ENCODE measurements at places on chromosomes 11 and 22.

DNA sequence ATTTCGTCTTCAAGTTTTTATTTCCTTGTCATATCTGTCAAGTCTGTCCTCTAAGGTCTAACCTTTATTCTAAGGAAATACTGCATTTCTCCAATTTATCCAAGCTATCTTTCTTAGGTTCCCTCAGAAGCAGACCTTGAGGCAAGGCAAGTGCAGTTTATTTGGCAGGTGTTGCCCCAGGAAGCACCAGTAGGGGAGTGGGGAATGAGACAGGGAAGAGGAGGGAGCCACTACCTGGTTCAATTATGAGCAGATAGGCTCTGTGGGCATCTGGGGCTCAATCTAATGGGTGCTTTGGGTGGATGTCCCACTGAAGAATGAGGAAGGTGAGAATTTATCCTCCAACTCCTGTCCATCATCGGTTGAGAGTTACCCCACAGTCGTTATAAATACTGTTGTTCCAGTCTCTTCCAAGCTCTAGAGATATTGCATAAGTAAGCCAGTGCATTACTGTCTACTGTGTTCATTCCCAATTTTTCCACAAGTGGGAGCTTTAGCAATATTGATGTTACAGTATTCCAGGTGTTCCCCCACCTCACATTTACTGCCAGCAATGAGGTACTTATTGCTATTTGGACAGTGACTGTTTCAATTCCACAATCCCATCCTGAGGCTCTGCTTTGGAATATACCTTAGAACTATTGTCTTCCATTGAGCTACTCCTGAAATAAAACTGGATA, 154.9 kb upstream of the CEP126 start:
- DNase-seq, result no peak

- DNase-seq, result no peak
These were observed 50.2 kb upstream of the CCDC34 start for GRCh38 chr11:27413218-27413617.

DNA sequence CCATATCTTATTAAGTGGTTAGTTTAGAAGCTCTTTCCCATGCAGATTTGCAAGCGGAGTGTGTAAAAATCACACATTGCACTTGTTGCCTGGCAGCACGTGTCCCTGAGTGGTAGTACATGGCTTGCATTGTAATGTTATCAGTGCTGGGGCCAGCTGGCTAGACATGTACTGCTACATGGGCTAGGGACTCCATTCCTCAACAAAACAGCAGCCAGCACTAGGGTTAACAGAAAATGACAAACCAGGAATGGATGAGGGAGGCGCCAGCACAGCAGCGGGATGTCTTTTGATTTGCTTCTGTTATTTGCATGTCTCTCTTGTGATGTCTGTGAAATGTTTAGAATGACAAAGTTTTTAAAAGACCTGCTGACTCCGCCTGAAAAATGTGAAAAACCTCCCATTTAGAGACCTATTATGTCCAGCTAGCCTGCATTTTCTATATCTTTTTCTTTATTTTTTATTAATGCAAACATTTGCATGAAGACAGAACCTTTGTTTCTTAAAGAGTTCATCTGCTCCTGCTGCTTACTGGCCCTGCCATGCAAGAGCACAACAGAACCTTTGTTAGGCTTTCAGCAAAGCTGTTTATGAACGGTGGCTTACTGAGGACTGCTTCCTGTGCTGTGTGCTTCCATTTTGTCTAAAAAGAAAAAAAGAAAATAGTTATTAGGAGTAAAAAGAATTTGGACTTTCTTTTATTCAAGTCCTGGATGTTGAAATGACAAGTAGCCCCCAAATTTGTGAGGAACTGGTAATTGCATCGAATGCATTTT, 40.7 kb downstream of the CSTPP1 start:
- peak; percentile 19 for DNase-seq

- no peak for DNase-seq
These were observed 5.8 kb downstream of the TRIM29 start for GRCh38 chr11:120131941-120132644.

DNA sequence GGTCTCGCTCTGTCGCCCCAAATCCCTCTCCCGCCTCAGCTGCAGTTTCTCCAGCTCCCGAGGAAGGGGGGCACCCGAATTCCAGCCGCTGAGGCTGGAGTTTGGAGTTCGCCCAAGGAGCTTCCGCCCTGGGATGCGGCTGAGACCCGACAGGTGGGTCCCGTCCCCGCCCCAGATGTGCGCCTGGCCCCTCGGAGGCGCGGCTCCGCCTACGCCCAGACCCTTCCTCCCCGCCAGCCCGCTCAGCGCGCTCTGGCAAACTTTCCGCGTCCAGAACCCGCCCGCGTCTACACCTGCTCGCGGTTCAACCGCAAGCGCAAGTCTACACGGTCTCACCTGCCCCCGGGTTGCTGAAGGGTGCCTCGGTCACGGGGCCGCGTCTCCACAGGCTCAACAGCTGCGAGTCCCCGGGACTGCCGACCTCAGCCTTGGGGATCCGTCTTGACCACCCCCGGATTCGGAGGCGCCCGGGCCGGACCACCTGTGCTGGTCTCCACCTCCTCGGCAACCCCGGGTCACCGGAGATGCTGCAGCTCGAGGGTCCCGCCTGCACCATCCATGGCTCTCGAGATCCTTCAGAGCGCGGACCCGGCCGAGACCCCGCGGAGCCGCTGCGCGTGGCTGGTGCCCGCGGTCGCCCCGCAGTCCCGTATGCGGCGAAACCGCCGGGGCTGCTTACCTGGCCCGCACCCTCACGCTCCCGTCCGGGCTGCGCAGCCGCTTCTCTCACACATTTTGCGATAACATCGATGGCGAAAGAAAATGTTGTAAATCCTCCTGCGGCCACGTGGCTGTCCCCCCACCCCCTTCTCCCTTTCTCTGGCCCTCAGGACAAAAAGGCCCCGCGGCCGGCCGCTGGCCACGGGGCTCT, 63.6 kb downstream of the NFAM1 start:
- no peak for DNase-seq

DNA sequence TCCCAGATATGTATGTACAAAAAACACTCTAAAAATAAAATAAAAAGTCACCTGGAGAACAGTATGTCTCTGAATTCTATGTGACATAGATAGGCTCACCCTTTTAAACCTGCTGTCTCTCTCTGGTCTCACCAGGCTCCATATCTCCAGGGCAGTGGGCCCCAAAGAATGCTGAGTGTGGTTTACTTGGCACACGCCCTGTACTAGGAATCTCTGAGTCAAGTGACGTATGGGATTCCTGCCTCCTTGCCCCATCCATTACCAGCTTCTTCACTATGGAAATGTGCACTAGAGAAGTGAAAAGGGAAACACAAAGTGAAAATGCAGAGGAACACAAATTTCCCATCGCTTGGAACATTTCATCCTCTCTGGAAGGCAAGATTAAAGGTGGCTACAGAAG, 722.2 kb upstream of the TENM4 start:
- no peak for DNase-seq

DNA sequence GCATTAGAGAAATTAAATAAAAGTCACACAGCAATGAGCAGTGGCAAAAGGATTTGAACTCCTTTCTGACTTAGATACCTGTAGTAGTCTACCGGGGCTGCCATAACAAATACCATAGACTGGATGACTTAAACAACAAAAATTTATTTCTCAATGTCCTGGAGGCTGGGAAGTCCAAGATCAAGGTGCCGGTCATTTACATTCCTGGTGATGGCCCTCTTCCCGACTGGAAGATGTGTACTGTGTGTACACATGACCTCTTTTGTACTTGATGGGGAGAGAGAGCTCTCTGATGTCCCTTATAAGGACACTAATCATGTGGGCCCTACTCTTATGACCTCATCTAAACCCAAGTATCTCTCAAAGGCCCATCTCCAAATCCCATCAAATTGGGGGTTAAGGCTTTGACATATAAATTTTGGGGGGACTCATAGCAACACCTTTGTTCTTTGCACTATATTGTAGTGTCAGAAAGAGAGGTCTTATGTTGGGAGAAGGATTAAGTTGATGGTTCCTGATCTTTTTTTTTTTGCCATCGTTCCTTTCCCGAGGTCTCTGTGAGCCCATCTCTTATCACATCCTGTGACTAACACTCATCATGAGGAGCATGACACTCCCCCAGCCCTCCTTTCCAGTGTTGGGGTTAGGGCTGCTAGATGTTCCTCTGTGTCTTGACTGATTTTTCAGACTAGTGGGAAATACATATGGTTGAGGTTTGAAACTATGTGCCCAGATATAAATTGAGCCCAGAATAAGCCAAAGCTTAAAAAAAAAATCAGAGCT, 104.3 kb downstream of the TRAF6 start:
- no peak for DNase-seq

DNA sequence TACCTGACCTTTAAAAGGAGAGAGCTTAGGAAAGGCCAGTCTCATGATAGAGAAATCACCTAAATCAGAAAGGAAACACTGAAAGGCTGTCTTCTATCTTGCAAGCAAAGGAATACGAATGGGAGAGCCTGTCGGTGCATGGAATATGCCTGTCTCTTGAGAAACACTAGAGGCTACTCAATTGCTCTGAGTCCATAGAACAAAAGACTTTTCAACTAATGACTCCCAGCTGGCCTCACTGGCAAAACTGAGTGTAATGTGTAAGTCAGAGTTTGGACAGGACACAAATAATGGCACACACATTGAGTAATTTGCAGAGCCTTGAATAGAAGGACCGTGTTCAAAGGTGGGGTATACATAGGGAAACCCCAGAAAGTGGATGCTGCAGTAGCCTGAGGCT, 171.0 kb upstream of the ARHGAP20 start:
- DNase-seq, result no peak

DNA sequence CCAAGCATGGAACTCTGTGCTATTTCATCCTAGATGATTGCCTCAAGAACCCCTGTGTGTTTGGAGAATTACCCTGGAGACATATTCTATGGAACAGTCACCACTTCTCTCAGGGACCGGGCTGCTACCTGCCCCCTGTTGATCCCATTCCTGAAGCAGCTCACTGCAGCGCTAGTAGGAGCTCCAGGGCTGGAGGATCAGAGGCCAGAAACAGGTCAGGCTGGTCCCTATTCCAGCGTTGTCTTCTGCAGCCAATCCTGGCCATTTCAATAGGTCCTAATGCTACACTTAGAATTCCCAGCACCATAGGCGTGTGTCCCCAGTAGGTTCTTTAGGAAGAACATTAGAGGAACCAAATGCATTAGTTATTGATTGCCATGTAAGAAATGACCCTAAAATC, 48.9 kb downstream of the BTG4 start:
- no peak for DNase-seq

- DNase-seq, result no peak
These were observed 31.8 kb upstream of the CELSR1 start for GRCh38 chr22:46569055-46569847.

- DNase-seq, result no peak
These were observed 12.3 kb downstream of the ARFGAP3 start for GRCh38 chr22:42844756-42845155.

GRCh38 chr11:106621484-106621883, 396.8 kb downstream of the GUCY1A2 start:
- DNase-seq, result no peak

DNA sequence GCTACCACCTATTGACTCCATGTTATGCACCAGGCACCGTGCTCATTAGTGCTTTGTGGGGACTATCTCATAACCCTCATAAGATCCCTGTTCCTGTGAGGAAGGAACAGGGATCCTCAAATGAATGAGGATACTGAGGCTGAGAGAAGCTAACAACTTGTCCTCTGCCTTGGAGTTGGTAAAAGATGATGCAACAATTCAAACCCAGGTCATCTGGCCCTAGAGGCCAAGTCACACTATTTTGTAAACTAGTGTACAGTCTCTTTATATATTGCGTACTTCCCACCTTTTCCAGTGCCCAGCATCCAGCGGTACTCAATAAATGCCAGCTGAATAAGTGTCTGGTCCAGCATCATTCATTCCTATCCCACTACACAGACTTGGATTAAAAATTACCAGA, 92.6 kb downstream of the RCN1 start:
- no peak for DNase-seq

DNA sequence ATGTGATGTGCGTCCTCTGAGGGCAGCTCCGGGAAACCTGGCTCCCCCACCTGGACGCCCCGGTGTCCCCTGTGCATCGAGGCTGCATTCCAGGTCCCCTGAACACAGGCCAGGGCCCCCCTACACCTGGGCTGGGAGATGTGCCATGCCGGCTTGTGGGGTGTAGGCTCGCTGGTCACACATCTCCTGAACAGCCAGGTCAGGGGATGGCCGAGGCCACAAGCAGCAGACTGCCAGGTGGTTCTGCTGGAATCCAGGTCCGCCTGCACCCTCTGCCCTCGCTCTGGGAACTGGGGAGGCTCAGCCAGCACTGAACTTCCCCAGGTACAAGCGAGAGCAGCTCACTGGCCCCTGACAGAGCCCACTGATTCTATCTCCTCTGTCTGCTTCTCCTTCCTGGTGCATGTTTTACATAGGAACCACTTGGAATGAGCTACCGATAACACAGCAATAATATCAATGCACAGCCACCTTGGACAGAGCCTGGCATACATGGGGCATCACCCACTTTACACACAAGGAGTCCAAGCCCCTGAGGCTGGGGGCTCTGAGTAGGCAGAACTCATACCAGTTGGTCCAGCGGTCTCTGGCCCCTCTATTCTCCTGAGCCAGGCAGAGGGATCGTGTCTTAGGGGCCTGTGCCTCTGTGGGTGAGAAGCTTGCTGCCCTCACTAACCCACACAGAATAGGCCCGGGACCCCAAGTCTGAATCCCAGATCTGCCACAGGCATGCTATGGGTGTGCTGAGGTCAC, 46.8 kb downstream of the TBX1 start:
- no peak for DNase-seq

DNA sequence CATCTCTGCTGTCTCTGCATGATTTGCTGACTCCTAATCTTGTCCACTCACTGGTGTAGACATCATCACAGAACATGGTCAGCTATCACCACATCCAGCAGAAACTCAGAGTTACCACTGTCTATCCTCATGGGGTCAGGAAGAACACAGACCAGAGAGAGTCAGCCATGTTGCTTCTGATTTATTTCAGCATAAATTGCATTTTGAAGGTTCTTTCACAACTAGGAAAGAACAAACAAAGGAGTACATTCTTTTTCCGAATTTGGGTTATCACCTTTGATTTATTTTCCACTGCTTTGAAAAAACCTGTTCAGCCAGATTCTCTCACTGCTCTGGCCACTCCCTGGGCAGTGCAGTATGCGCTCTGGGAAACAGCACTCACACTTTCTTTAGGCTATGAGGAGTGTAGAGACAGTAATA, 172.0 kb upstream of the MTMR2 start:
- DNase-seq, result no peak

GRCh38 chr11:132220474-132220873, 850.1 kb downstream of the NTM start:
- DNase-seq, result no peak

- no peak for DNase-seq
These were observed 1.5 kb downstream of the EHD1 start for GRCh38 chr11:64876835-64877341.
